ELR (cell line): ENCODE measurements at places on chromosomes 4 and X.

DNA sequence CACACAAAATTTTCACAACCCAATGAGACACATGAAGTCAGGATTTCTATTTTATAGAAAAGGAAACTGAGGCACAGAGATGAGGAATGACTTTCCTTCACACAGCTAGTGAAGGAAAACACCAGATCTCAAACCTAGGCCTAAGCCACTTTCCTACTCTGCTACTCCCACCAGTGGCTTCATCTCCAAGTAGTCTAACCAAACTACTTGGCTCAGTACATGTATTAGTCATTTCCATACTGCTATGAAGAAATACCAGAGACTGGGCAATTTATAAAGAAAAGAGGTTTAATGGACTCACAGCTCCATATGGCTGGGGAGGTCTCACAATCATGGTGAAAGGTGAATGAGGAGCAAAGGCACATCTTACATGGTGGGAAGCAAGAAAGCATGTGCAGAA lies 196.6 kb downstream of the EVC2 start:
- DNase-seq = peak; percentile 43

DNA sequence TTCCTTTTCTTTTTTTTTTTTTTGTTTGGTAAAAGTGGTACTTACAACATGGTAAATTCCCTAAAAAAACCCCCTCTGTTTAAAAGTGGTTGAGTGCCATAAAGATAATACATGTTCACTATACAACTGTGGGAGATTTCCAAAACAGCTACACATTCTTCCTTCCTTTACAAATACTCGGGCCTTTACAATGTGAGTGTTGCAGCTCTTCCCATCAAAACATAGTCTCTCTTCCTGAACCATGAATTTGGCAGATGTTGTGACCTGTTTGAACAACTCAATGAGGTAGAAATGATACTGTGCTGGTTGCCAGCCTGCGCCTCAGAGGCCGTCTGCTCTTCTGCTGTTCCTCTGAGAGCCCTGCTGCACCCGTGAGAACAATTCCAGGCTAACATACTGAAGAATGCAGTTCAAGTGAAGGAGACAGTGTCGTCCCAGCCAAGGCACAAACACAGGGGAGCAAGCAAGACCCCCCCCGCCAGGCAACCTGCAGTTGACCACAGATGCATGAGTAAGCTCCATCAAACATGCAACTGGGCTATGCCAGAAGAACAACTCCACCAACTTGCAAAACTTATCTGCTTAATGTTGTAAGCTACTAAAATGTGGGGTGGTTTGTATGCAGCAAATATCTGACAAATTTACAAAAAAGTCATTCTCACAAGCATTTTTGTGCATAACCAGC lies 645.0 kb downstream of the PCDH7 start:
- DNase-seq = peak; percentile 6

GRCh38 chr4:10837151-10837550 lies 152.6 kb upstream of the CLNK start:
- DNase-seq = no peak

GRCh38 chrX:84358271-84358670 lies 144.0 kb downstream of the HDX start:
- DNase-seq = no peak

DNA sequence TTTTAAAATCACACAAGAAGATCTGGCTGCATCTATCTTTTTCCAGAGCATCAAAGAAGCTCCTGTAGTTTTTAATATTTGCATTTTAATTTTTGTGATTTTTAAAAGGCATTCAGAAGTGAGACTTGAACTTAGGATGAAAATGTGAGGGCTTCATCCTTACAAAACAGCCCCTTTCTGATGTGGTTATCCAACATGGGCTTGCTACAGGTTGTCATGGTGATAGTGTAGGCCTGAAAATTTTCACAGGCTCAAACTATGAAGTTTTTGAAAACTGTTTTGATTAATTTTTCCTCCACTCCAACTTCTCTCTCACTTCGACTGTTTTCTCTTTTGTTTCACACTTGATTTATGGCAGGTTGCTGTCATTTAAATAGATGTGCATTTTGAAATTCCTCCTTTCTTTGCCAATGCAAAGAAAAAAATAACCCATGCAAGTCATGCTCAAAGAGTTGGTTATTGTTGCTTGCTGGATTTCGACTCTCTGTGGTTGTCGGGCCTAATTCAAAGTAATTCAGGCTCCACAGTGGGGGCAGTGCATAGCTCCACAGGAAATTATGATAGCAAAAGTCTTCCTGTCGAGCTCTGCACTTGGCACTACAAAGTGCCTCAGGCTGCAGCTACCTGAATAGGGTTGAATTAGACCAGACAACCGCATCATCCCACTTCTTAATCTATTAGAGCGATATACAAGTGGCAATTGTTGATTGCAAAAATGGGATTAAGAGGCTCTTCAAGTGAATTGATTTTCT lies 201.0 kb upstream of the GPR101 start:
- no peak for DNase-seq
